Activated naive CD8-positive, alpha-beta T cell treated with anti-CD3 and anti-CD28 coated beads, Interleukin-2, amount 10 ng/mL, durations not matched to agents 7 days and 5 days (primary cell): ENCODE measurements at places on chromosomes 7 and 10. TPM values are rescaled to one million over a fixed set of nuclear protein-coding genes. Genes with fewer than 3 reads are reported as not detected.

UCN3 gene
- total RNA-seq = not detected

CDHR1 gene
- total RNA-seq = 3.5 TPM

SPDYE2B gene
- total RNA-seq = not detected

KCP gene
- 0.57 TPM for total RNA-seq

CFAP43 gene
- not detected for total RNA-seq

CRHR2 gene
- total RNA-seq = not detected

CLRN3 gene
- not detected for total RNA-seq

MEOX2 gene
- total RNA-seq = not detected

DNA sequence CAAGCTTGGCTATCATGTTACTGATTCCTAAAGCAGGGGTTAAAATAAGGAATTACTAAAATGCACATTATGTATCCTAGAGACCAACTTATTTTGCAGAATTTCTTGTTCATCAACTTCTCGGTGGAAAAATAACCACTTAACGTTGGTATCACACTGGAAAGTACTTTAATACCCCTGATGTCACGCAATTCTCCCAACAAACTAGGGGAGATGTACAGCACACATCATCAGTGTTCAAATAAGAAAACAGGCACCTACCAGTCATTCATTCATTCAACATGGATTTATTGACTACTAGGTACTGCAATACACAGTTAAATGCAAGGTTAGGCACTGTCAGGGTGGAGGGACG lies 648 bp downstream of the HUS1 start:
- H3K4me1 ChIP-seq = peaks cover 16% of the 10 kb centered on the region
- DNase-seq = no peak
- peak overlapping the region; percentile 96 for H3K27ac ChIP-seq
- H3K27me3 ChIP-seq = no peaks in the 10 kb centered on the region

DNA sequence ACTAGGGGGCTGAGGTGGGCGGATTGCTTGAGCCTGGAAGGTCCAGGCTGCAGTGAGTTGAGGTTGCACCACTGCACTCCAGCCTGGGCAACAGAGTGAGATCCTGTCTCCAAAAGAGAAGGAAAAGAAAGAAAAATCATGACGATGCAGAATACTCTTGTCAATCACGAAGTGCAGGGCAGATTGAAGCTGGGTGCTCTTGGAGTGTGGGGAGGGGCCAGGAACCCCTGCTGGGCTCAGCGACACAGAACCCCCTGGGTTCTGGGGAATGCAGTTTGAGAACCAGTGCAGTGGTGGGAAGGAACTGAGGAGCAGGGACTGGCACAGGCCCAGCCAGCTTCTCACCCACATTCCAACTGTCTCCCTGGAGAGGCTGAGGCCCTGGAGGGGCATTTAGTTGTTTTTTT lies 10.8 kb upstream of the INTS1 start:
- no peak for DNase-seq
- H3K4me1 ChIP-seq = peaks cover 9% of the 10 kb centered on the region
- no peaks in the 10 kb centered on the region for H3K27me3 ChIP-seq
- no peaks in the 10 kb centered on the region for H3K36me3 ChIP-seq

DNA sequence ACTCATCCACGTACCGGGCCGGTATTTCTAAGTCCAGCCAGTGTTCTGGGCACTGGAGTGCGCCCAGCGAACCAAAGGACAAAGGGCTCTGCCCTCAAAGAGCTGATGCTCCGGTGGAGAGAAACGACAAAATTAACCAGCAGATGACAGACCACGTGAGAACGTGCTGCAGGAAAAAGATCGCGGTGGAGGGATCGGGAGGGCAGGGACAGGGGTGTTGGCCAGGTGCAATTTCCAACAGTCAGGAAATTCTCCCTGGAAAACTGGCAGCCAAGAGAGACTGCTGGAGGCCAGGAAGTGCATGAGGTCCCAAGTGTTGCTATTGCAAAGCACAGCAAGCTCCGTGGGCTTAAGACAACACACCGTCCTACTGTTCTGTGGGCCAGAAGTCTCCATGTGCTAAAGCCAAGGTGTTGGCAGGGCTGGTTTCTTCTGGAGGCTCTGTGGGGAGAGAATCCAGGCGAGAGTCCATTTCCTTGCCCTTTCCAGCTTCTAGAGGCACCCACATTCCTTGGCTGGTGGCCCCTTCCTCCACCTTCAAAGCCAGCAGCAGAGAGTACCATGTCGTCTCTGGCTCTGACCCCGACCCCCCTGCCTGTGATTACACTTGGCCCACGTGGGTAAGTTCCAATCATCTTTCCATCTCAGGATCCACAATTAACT lies 21.3 kb upstream of the AMZ1 start:
- peaks cover 7% of the 10 kb centered on the region for H3K4me1 ChIP-seq
- H3K27ac ChIP-seq = no peak overlapping the region
- peaks cover 27% of the 10 kb centered on the region for H3K27me3 ChIP-seq
- DNase-seq = no peak

DNA sequence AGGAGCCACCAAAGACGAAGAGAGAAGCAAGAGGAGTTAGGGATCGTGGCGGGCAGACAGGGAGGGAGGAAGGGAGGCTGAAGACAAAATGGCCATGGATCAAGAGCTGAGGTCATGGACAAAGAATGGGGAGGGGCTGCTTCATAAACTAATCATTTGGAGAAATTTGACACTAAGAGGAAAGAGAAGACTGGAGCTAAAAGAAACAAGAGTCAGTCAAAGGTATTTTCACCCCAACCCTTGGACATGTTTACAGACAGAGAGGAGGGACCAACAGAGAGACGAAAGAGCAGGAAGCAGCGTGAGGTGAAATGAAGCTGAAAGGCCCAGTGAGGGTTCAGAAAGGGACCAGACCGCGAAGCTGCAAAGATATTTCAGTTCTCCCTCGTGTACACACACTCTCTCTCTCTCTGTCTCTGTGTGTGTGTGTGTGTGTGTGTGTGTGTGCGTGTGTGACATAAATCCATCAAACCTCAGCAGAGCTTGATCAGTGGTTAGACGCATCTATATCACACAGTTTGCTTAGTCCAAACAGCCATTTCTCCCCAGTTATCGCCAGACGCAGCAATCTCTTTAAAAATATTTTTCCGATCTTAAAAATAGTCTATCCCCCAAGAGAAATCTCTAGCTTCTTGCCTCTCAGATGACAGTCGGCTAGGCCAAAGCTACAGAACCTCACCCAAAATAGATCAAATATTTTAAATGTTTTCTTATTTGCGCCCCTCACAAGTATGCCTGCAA lies 12.5 kb upstream of the CALD1 start:
- no peak for DNase-seq
- H3K27ac ChIP-seq = no peak overlapping the region
- no peaks in the 10 kb centered on the region for H3K27me3 ChIP-seq
- no peaks in the 10 kb centered on the region for H3K36me3 ChIP-seq

GRCh38 chr7:3722396-3722922 lies 421.4 kb downstream of the SDK1 start:
- no peaks in the 10 kb centered on the region for H3K4me1 ChIP-seq
- H3K27ac ChIP-seq = no peak overlapping the region
- H3K36me3 ChIP-seq = no peaks in the 10 kb centered on the region
- peaks cover 19% of the 10 kb centered on the region for H3K27me3 ChIP-seq

DNA sequence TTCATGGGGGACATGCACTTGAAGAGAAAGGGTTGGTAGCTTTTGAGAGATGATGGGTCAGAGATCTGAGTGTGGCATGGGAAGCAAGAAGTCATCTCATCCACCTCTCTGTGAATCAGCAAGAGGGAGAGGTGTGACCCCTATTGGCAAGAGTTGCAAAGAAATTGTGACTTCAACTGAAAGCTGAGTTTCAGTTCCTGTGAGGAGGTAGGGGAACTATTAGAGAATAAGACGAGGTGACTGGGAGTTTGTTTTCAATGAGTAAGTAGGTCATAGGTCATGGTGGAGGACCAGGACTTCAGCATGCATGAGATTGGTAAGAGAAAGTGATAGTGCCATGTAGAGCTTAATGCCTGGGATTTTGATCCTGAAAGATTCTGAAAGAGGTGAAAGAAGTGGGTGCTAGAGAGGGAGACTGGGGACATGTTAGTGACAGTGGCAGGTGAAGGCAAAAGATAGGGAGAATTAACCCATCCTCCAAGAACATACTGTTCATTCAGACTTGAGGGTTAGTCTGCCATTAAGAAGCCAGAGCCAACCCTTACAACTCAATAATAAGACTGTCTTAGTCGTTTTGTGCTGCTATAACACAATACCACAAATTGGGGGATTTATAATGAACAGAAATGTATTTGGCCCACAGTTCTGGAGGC lies 75.5 kb upstream of the CAPZA2 start:
- H3K36me3 ChIP-seq = no peaks in the 10 kb centered on the region
- no peak for DNase-seq
- no peak overlapping the region for H3K27ac ChIP-seq
- H3K4me1 ChIP-seq = no peaks in the 10 kb centered on the region

DNA sequence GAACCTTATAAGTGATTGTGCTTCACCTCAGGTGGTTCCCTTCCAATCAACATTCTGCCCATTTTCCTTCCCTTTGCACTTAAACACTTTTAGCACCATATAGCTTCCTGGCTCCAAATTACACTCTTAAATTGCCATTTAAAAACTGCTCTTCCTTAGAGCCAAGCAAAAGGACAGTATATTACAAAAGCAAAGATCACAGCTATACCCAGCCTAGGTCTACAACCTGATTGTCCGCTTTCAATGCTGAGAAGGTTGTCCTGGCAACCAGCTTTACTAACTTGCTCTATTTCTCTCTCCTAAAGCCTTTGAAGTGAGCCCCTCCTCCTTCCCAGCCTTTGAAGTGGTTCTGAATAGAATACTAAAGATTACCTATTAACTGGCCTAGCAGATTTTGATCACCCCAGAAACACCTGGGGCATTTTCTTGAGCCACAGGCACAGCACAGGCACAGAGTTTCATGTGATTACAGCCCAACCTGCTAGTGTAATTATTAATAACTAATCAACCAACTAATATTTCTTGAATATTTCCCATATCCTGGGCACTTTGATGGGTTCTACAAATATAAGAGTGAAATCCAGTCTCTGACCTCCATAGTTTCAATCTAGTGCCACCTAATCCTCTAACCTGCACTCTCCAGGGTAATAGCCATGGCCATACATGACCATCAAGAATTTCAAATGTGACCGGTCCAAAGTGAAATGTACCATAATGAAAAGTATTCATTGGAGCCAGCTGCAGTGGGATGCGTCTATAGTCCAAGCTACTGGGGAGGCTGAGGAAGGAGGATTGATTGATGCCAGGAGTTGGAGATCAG lies 63.6 kb upstream of the TRIM24 start:
- H3K27ac ChIP-seq = no peak overlapping the region
- H3K4me1 ChIP-seq = no peaks in the 10 kb centered on the region
- no peak for DNase-seq
- no peak overlapping the region for H3K4me3 ChIP-seq
- no peaks in the 10 kb centered on the region for H3K36me3 ChIP-seq
- peaks cover 7% of the 10 kb centered on the region for H3K27me3 ChIP-seq

GRCh38 chr7:158837790-158838637 lies 8.7 kb upstream of the ESYT2 start:
- peaks cover 6% of the 10 kb centered on the region for H3K4me1 ChIP-seq
- no peak overlapping the region for H3K27ac ChIP-seq
- DNase-seq = no peak
- H3K4me3 ChIP-seq = no peak overlapping the region
- H3K27me3 ChIP-seq = no peaks in the 10 kb centered on the region

DNA sequence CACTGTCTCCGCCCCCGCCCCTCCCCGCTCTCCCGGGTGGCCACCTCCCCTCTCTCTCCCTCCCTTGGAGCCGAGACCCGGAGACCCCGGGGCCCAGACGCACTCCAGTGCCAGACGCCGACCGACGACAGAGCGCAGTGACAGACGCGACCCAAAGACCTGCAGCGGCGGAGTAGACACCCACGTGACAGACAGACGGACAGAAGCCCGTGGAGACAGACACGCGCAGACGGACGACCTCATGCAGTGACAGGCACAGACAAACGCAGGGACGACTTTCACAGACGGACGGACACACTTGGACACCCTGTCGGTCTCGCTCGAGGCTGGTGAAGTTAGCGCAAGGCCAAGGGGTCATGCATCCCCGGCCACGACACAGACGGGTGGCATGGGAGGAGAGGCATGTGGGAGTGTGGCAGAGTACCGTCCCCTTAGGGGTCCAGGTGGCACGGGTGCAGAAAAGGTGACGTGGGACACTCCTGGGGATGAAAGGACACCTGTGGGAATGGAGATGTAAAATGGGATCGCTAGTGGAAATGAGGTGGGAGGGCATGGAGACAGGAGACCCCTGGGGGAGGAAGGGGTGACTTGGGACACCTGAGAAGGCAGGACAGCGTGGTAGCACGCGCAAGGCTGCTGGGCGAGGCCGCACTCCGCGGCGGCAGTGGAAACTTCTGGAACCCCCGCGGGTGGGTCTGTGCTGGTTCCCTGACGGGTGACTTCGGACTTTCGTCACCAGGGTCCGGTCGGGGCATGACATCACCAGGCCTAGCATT lies 456 bp upstream of the ACHE start:
- H3K36me3 ChIP-seq = no peaks in the 10 kb centered on the region
- peak; percentile 54 for DNase-seq
- peaks cover 51% of the 10 kb centered on the region for H3K27me3 ChIP-seq
- peaks cover 9% of the 10 kb centered on the region for H3K4me1 ChIP-seq
- H3K27ac ChIP-seq = peak overlapping the region; percentile 51

DNA sequence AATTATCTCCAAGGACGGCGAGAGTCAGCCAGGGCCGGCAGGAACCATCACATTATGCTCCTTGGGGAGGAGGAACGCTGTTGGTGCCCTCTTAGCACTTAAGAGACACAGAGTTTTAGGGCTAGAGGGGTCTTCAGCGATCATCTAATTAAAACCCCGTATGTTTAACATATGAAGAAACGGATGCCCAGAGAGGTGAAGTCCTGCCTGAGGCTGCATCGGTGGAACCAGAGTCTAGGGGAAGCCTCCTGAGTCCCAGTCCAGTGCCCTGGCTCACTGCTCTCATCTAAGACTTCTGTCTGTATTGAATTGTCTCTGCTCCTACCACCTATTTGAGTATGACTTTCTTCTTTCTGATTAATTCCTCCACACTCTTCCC lies 688 bp upstream of the ABCB4 start:
- H3K4me1 ChIP-seq = peaks cover 1% of the 10 kb centered on the region
- H3K4me3 ChIP-seq = peak overlapping the region; percentile 44
- H3K36me3 ChIP-seq = no peaks in the 10 kb centered on the region
- DNase-seq = no peak
- H3K27ac ChIP-seq = no peak overlapping the region
